Anterior cingulate cortex (tissue), 58 donors: ENCODE measurements at places on chromosomes 11 and 22.

DNA sequence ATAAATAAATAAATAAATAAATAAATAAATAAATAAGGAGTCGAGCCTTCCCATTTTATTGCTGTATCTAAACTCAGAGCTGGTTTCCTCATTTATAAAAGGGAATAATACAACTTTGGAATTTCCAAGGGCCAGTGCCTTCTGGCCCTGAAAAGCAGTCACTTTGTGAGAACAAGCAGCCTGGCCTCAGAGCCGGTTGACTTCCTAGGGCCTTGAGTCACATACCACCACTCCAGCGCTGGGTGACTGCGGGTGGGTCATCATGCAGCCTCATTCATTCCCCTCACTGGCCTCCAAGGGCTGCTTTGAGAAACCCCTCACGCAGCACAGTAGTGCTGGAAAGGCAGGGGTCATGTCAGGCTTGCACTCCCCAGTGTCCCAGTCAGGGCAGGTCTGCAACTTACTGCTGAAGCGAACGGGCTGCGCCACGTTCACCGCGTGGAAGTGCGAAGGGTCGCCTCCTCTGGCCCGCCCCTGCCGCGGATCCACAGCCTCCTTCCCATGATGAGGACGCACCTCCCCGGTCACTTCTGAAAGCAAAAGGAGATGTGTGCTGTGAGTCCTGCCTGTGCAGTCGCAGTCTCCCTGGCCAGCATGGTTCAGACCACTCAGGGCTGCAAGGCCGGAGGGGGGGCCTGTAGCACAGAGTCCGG is 54.4 kb downstream of the DGCR2 start:
- no peak for DNase-seq

DNA sequence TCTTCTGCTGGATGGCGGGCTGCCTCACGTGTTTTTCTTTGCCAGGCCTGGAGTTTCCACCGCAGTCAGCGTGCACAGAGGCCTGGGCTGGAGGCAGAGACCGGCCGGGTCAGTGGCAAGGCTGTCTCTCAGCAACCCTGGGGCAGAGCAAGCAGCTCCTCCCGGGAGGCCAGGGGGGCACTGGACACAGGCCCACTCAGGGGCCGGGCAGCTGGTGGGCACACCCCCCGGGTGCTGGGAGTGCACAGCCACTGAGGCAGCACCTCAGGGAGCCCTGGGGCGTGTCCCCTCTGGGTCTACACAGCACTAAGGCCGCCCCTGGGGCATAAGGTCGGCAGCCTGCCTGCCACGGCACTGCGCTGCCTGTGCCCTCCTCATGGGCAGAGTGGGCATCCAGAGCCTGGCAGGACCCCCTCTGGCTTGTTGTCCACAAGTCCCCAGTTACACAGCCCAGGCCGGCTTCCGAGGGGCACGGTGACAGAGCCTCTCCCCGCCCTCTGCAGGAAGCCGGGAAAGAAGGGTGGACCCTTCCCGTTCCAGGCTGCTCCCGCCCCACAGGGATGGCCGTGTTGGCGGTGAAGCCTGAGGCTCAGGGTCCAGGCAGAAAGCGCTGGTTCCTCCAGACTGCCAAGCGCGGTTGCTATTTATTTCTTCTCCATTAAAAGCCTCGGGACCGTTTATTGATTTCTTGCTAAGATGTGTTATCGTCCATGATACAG is 18.5 kb upstream of the TH start:
- no peak for DNase-seq

GRCh38 chr11:64697663-64698375 is 25.2 kb downstream of the NRXN2 start:
- DNase-seq: no peak

DNA sequence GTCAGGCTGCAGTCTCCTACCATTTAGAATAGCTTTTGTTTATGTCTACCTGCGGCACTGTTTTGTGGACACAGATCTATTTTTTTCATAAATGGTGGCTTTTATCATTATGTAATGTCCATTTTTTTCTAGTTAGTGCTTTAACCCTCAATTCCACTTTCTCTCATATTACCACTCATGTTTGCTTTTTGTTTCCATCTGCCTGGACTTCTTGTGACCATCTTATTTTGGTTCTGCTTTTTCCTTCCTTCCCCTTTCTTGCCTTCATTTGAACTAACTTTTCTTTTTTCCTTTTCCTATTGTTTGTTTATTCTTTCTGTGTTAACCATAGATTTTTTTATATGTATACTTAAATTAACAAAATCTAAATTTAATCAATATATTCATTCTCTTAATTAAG is 98.5 kb upstream of the SLC22A12 start:
- DNase-seq: no peak

GRCh38 chr22:39284142-39284980 is 35.1 kb downstream of the RPL3 start:
- DNase-seq: no peak

GRCh38 chr22:35638410-35638809 is 9.8 kb upstream of the APOL6 start:
- no peak for DNase-seq

DNA sequence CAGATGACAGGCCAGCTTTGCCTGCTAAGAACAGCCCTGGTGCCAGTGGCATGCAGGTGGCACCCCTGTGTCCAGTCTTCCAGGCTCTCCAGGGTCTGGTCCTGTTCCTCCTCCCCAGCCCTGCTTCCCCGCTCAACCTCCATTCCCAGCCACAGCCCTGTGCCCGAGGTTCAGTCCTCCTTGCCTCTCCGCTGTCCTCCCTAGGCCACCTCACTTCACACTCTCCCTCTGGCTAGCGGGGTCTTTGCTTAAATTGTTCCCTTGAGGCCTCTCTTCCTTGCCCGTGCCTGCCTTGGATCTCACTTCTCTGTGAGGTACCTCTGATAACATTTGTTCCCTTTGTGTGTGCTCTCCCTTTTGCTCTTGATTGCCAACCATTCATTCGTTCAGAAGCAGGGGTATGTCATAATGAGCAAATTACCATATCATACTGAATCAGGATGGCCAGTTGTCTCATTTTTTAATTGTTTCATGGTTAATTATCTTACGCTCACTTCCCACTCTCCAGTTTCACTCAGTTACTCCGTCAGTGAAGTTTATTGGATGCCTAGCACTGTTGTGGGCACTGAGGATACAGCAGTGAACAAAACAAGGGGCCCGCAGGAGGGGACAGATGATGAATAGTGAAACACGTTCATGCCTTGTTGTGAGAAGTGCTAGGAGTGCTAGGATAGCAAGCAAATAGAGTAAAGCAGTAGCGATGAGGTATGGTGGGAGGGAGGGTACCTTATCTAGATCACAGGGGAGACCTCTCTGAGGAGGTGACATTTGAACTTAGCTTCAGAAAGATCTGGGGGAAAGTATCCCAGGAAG is 7.4 kb downstream of the BMAL1 start:
- DNase-seq: no peak

DNA sequence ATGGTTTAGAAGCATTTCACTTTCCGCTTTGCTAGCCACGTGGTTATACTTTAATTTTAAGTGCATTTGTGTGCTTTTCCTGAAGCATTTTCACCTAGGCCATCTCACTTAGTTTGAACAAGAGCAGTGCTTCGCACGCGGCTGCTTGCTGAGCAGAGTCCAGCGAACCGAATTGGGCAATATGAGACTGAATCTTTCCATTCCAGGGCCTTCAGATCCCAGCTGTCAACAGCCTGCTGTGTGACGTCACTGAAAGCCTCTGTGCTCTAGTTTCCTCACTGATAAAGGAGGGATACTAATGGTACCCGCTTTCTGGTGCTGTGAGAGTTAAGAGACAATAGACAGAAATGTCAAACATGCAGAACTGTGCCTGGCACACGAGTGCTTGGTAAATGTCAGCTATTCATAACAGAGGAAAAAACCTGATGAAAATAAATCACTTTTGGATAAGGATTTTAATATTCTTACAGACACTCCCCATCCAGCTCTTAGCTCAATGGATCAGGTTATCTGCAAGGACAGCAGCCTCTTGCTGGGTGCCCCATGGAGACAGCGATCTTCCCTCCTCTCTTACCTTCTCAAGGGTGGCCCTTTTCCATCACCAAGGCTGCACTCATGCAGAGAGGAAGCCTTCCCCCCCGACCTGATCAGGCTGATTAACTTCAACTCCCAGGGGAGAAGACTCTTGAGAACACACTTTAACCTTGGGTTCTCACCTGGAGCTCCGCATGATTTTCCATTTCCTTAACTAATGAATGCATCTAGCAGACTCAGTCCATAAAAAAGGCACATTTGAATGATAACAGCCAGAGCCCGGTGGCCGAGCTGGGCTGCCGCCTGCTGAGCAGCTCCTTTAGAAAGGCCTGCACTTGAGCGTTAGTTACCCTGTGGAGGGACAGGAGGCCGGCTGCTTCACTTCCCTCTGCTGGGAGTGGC is 3.5 kb upstream of the GLB1L3 start:
- no peak for DNase-seq

DNA sequence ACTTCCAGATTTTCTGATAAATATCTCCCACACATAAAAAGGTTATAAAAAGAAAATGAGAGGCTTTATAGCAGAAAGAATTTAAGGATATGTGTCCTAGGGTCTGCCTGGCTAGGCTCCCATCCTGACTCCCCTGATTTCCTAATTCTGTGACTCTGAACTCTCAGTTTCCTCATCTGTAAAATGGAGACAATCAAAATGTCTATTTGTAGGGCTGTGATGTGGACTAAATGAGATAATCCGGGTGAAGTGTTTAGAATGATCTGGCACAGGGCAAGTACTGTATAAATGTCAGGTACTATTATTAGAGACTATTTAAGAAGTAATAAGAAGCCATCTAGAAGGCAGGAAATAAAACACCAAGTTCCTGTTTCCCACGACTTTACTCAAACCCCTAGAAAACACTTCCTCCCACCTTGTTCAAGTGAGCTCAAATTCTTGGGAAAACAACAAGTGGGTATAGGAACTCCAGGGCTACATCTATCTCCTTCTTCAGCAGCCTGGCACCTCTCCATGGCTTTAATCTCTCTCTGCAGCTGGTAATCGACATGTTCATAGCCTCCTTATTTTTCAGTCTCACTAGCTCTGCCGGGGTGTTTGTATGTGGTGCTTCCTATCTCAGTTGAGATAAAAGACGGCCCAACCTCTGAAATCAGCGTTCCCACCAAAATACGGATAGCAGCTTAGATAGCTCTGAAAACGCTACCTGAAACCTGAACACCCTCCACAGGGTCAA is 6.7 kb downstream of the ASCC2 start:
- no peak for DNase-seq

GRCh38 chr11:112306230-112306629 is 45.6 kb upstream of the PLET1 start:
- no peak for DNase-seq
